ENCODE measurements at places on chromosomes 2 and 18. TPM values are rescaled to one million over a fixed set of nuclear protein-coding genes. Genes with fewer than 3 reads are reported as not detected.
A peak's percentile ranks its signal among the peaks of the same experiment; 100 is the strongest.

DNA sequence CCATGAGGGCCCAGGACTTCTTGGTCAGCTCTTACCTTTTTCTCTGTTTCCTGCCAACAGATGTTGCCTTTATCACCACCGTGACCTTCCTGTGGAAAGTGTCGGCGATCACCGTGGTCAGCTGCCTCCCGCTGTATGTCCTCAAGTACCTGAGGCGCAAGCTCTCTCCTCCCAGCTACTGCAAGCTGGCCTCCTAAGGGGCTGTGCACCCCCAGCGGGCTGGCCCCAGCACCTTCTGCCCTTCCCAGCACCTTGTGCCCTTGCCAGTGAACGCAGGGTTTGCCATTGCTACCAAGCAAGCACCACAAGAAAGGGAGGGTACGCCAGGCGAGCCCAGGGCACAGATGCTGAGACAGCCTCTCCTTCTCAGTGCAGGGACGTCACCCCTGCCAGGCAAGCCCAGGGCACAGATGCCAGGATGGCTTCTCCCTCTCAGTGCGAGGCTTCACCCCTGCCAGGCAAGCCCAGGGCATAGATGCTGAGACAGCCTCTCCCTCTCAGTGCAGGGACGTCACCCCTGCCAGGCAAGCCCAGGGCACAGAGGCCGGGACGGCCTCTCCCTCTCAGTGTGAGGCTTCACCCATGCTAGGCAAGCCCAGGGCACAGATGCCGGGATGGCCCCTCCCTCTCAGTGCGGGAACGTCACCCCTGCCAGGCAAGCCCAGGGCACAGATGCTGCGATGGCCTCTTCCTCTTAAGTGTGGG lies 18.4 kb upstream of the NFATC1 start:
- no peak for DNase-seq

GRCh38 chr2:189337656-189338055 lies 103.6 kb upstream of the WDR75 start:
- DNase-seq = no peak

GRCh38 chr2:147464737-147465357 lies 380.0 kb upstream of the ACVR2A start:
- no peak for DNase-seq

GRCh38 chr2:11631462-11631861 lies 38.5 kb downstream of the NTSR2 start:
- no peak for DNase-seq

Gene LOXHD1
- 0.35 TPM for total RNA-seq

- DNase-seq = no peak
Measured at GRCh38 chr2:196712867-196713266, 73.4 kb downstream of the CCDC150 start.

Gene FIGN
- total RNA-seq = 23.1 TPM

Gene IDH1
- total RNA-seq = 352 TPM

- no peak for DNase-seq
Measured at GRCh38 chr2:222978850-222979249, 73.1 kb upstream of the KCNE4 start.

- DNase-seq = peak; percentile 27
Measured at GRCh38 chr18:1014951-1015624, 110.4 kb downstream of the ADCYAP1 start.

Gene DNAH7
- 0.23 TPM for total RNA-seq

- DNase-seq = no peak
Measured at GRCh38 chr2:99648178-99648844, 158.5 kb upstream of the REV1 start.

DNA sequence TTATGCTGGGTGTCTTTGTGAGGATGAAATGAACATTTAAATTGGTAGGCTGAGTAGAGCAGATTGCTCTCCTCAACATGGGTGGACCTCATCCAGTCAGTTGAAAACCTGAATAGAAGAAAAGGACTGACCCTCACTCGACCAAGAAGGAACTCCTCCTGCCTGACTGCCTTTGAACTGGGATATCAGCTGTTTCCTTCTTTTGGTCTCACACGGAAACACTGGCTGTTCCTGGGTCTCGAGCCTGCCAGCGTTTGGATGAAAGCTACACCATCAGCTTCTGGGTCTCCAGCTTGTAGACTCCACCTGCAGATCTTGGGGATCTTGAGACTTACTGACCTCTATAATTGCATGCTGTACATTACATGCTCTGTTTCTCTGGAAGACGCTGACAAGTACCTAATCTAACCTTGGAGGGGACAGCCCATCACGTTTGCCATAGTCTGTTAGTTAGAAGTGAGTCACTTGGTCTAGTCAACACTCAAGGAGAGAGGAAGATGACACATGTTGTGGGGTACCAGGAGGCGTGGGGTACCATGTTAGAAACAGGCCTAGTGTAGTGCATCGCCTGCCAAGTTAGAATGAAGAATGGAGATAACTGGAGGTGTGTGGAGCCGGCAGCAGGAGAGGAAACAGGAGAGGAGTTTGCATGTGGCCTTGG lies 267.0 kb downstream of the MREG start:
- DNase-seq = no peak

Gene PCARE
- total RNA-seq = not detected

DNA sequence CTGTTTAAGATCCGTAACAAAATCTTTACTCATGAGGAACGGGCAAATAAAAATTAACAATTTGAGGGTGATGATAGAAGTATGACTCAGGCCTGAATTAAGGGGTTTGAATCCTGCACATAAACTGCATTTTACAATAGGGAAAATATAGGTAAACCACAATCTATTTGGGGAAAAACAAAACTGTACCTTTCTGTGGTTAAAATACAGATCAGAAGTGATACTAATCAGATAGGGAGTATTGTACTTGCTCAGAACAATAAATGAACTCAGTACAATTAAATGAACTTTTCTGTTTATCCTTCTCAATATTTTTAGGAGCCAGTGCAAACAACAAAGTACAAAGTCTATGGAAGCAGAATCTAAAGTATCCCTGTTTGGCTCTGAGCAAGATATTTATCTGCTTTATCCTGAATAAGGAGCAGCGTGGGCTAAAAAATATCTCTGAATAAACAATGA lies 287.3 kb downstream of the ZNF385B start:
- no peak for DNase-seq

DNA sequence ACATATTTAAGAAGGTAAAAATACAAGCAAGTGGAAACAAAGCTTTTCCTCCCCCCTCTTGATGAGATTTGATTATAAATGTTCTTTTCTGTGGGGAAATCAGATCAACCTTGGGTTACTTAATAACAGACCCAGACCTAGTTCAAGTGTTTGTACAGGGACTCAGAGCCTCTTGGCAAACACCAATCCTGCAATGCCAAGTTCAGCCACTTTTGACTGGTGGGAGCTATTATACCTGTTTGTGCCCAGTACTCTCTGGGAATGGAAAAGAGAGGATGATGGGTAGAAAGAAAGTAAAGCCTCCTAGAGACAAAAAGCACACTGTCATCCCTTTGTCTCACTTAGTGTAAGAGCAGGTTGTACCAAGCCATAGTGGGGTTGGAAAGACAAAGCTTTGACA lies 63.8 kb upstream of the EPHA4 start:
- DNase-seq = no peak

Gene NCKAP1
- total RNA-seq = 173 TPM

Gene ABCG8
- total RNA-seq = 0.25 TPM

DNA sequence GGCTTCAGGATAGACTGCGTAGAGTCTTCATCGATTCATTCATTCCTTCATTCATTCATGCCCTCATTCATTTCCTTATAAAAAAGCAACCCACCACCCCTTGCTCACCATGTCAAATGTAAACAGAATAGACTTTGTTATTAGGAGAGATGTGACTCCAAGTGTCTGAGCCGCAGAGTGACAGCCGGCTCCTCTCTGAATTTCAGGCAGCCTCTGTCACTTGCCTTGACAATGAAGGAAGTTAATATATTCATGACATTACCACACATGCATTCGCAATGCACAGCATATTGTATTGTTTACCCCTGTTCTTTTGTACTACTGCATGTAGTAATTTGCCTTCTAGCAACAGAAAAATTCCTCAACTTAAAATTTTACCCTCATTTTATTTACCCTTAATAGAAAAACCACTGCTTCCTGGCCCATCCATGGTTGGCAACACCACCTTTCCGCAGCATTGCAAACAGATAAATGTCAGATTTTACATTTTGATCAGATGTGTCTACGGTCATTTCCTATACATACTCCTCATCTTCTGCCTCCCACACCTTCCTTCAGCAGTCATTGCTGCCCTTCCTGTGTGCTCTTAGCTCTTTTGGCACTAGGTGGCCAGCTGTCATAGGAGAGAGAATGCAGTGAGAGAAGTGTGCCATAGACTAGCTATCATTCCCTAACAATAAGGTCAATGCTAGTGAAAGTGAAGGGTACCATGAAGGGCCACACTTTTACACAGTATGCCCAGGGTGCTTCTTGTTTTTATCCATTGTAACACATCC lies 1090.8 kb downstream of the BCL11A start:
- no peak for DNase-seq

Gene DYNAP
- 0.46 TPM for total RNA-seq

- no peak for DNase-seq
Measured at GRCh38 chr2:206218796-206219499, 55.5 kb upstream of the ZDBF2 start.

DNA sequence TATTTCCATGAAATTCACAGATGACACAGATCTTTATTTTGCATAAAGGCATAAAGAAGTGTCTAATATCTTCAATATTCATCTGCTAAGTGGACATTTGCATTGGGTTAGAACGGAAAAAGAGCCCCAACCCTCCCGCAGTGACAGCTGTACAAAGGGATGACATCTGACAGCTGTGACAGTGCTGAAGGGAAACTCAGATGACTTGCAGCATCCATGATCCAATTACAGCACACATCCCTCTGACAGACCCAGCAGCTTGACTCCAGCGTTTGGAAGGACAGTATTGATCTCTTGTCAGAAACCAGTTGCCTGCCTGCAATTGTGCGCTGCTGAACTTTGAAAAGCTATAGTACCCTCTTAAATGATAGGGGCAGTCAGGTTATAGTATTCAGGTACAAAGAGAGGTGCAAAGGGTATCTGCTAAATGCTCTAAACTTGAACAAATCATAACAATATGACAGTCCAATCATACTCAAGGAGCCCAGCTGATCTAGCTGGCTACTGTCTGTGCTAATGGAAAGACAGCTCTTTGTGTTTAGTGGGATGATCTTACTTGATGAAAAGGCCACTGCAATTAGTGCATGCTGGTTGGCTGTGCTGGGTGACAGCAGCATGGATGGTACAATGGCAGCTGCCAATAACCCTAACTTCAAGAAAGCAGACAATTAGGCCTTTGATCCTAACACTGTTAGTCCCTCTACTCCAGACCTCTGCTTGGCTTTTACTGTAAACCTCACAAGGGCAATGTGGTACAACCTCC lies 599.2 kb downstream of the NR4A2 start:
- no peak for DNase-seq

GRCh38 chr2:63186331-63186730 lies 135.7 kb downstream of the OTX1 start:
- DNase-seq = no peak

DNA sequence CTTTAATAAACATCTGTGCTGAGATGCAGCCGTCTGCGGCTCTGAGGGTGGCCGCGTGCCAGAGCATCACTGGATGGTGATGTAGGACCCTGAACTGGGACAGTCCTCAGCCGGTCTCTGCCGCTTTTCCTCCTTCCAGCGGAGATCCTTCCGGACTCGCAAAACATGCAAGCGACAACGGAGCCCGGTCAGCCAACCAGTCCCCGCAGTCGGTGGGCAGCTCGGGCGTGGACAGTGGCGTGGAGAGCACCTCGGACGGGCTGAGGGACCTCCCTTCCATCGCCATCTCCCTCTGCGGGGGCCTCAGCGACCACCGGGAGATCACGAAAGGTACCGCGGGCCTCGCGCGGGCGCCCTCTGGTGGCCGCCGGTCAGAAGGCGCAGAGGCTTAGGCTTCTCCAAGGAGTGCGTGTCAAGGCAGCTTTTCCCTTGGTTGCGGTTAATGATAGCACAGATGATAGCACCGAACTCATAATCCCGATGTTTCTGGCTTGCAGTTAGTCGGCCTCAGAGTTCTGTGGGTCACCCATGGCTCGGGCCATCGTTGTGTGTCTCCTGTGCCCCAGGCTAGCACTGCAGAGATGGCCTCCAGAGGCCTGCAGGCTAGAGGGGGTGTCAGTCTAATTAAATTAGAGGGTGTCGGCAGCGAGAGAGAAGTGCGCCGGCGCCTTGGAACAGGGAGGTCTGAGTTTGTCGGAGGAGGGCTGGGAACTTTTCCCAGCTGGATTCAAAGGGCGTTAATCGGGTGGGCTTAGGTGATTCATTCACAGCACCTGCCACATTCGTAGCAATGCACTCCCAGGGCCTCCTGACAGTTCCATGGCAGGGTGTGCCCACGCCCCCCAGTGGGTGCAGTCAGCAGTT lies 38.5 kb downstream of the LPIN1 start:
- peak; percentile 80 for DNase-seq

DNA sequence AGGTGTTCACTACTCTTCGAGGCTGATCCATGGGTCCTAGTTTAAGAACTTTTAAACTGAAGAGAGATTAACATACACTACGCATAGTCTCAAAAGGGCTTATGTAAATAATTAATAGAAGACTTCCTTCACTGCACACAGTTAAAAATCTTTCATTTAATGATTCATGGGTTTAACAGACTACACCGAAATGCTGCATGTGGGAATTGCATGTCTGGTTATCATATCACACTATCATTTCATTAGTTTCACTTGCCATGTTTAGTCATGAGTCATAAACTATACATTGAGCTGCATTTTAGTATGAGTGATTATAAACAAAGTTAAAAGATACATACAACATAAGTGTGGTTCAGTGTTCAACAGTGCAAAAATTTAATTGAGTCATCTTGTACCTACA lies 31.2 kb downstream of the GLS start:
- DNase-seq = no peak

Gene ERBB4
- total RNA-seq = 1.8 TPM

GRCh38 chr2:40516604-40517003 lies 64.7 kb upstream of the SLC8A1 start:
- no peak for DNase-seq

GRCh38 chr2:47869859-47870595 lies 36.3 kb downstream of the FBXO11 start:
- DNase-seq = no peak

DNA sequence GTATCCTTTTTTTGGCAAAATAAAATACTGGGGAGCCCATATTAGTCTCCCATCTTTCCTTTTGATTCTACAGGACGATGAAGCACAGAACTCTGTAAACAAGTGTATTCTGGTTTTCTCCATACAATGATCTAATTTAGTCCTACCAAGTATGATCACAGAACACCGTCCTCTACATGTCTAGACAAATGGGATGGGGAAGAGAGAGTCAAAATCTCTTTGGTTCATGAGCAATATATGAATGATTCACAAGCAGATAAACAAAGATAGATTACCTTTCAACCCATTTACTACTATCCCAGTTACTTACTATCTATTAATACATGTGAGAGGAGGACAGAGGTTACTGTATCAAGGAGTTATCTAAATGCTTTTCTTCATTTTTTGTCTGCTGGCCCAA lies 352.4 kb upstream of the ACVR2A start:
- no peak for DNase-seq

DNA sequence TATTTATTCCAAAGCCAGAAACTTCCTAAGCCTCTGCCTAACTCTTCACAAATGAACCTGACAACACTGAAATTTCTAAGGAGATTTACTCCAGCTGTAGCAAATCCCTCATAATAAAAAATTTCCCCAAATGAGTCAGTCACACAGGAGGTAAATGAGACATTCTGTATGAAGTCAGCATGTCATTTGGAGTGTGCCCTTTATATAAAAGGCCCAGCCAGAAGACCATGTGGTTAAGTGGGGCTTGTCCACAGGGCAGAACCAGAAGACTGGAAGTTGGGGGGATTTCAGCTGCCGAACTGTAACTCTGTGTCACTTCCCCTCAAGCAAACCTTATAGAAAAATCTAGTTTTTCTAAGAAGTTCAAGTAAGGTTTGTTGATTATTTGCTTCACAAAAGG lies 30.2 kb downstream of the NRP2 start:
- DNase-seq = no peak

Gene FAM117B
- 23.2 TPM for total RNA-seq

Data from WTC11 (cell line).